Frontal cortex (tissue), 4 donors: ENCODE measurements at places on chromosomes 5 and 9. TPM values are rescaled to one million over a fixed set of nuclear protein-coding genes. Genes with fewer than 3 reads are reported as not detected.
A peak's percentile ranks its signal among the peaks of the same experiment; 100 is the strongest.

The PCDHGA4 gene
- total RNA-seq: 5.7 TPM

The TTC23L gene
- 5.7 TPM for total RNA-seq

The PLPPR1 gene
- total RNA-seq: 249 TPM

GRCh38 chr9:36911601-36912412 is 122.3 kb downstream of the PAX5 start:
- DNase-seq: no peak

DNA sequence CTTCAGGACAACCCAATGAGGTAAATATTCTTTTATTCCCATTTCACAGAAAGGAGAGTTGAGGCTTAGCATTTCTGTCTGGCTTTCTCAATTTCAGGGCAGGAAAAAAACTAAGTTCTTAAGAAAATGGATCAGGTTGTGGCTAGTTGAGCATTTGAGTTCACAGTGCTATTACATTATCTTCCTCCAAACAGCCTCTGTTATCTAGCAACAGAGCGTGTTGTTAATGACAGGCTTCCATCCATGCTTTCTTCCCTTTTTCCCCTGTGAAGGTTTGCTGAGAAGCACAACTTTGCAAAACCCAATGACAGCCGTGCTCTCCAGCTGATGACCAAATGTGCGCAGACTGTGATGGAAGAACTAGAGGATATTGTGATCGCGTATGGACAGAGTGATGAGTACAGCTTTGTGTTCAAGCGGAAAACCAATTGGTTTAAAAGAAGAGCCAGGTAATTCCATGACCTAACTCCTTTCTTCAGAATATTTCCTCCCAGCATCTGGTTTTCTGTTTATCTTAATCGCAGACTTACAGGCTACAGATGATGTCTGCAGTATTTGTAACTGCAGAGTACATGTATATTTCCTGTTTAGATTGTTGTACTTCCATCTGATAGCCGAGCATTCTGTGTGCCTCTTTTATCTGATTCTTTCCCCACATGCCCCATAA is 1.5 kb downstream of the THG1L start:
- no peak for DNase-seq

- no peak for DNase-seq
Observed at GRCh38 chr9:110908894-110909293, 129.4 kb downstream of the LPAR1 start.

- DNase-seq: peak; percentile 58
Observed at GRCh38 chr9:122346478-122347347, 24.1 kb upstream of the PTGS1 start.

DNA sequence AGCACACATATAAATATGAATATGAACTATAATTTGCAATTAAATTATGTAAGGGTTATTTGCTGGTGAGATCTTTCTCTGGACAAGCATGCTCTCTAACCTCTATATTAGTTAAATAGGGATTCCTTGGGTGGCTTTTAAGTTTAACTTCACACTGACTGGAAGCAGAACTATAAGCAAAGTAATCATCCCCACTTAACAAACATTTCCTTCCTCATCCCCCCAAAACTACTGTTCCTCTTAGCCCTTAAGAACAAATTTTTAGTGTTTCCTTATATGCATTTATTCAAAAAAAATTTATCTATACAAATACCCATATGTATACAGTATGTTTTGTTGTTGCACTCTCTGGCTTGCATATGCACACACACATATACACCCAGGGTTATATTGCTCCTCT is 512.1 kb upstream of the MEF2C start:
- DNase-seq: no peak

- no peak for DNase-seq
Observed at GRCh38 chr5:116536316-116537083, 38.1 kb downstream of the SEMA6A start.

DNA sequence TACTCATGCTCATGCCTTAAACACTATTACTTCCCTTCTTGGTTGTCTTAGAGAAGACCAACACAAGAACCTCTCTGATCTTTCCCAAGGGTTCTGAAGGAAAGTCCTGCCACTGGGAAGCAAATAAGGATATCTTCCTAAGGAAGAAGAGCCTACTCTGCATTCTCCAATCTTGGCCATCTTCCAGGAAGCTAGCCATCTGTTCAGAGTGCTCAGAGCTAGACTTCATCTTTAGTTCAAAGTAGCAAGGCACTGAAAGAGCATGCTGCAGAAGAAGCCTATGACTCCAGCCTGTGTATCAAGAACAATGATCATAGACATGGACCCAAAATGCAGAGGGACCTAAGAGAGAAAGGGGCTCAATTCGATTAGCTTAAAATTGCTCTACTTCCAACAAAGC is 114.7 kb downstream of the KIAA0825 start:
- no peak for DNase-seq

DNA sequence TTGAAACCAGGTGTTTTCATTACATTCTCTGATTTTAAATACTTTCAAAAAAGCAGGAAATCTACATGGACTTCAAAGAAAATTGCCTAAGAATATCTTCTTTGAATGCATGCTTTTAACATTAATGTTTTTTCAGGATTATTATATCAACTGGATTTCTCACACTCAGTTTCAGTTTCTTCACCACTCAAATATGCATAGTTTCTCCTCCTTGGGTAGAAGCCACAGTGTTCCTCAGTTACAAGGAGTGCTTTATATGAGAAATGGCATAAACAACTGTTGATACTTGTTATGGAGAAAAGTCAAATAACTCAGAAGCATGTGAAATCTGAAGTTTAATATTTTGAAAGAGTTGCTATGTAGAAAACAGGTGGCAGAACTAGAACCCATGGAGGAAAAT is 196.9 kb downstream of the DMRTA1 start:
- no peak for DNase-seq

DNA sequence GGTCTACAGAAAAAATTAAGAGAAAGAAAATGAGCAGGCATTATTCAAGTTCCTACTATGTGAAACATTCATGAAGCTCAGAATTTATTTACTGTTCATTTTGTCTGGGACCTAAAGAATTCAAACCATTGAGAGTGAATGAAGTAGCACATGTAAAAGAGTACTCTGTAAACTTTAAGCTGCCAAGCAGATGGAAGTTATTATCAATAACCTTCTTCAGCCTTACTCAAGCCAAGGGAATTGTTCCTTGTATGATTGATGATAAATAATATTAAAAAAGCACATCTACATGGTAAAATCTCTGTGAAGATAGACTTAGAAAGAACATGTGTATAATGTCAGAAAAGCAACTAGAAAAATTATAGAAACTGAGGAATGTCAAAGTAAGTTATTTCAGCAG is 17.8 kb upstream of the GLIS3 start:
- no peak for DNase-seq
